ENCODE measurements at places on chromosomes 5 and 9. TPM values are rescaled to one million over a fixed set of nuclear protein-coding genes. Genes with fewer than 3 reads are reported as not detected.
A peak's percentile ranks its signal among the peaks of the same experiment; 100 is the strongest.

Gene CHSY3
- 0.57 TPM for total RNA-seq

Gene PCDH1
- 21.0 TPM for total RNA-seq

Gene SLC25A2
- not detected for total RNA-seq

Gene PCDHGB4
- 4.6 TPM for total RNA-seq

GRCh38 chr5:133119233-133119711 lies 67.5 kb downstream of the HSPA4 start:
- DNase-seq = no peak

DNA sequence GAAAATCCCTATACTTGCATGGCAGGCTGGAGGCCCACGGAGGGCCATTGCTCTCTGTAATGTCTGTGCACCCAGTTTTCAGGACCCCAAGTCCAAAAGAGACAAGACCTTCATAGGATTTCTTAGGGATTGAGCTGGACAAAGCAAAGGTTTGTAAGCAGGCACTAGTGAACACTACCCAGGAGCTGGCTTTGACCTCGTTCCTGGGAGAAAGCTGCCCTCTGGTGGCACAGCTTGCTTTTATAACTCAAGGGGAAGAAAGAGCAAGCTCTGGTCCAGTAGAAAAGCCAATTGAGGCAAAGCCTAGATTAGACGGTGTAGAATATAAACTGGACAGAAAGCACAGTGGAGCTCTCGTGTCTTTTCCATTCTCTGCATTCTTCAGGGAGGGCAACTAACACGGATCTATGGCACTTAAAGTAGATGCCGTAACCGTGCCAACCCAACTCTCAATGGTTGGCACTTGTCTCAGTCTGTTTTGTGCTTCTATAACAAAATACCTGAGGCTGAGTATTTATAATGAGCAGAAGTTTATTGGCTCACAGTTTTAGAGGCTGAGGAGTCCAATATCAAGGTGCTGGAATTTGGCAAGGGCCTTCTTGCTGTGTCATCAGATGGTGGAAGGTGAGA lies 7.9 kb downstream of the GABRP start:
- DNase-seq = no peak

- DNase-seq = peak; percentile 76
Measured at GRCh38 chr5:158943057-158943456, 156.7 kb downstream of the EBF1 start.

- no peak for DNase-seq
Measured at GRCh38 chr5:172689801-172690200, 48.7 kb downstream of the NEURL1B start.

DNA sequence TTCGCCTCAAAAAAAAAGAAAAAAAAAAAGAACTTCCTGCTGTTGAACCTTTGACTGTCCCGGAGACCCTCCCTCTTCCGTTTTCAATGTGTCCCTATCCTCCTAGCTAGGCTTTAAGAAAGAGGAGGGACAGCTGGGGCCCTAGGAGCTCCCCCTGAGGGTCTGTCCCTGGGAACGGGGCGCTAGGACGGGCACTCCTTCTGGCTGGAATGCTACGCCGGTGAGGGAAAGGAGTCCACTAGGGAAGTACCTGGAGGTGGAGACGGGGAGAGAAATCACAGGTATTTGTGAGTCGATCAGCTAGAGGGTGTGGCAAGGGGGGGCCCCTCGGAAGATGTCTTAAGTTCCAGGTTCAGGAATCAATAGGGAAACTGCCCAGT lies 4.6 kb downstream of the SIT1 start:
- no peak for DNase-seq

- DNase-seq = peak; percentile 87
Measured at GRCh38 chr9:129436751-129437625, 183.9 kb downstream of the C9orf50 start.

Gene POLE3
- 22.6 TPM for total RNA-seq

- peak; percentile 32 for DNase-seq
Measured at GRCh38 chr9:80797831-80798688, 891.3 kb downstream of the TLE1 start.

DNA sequence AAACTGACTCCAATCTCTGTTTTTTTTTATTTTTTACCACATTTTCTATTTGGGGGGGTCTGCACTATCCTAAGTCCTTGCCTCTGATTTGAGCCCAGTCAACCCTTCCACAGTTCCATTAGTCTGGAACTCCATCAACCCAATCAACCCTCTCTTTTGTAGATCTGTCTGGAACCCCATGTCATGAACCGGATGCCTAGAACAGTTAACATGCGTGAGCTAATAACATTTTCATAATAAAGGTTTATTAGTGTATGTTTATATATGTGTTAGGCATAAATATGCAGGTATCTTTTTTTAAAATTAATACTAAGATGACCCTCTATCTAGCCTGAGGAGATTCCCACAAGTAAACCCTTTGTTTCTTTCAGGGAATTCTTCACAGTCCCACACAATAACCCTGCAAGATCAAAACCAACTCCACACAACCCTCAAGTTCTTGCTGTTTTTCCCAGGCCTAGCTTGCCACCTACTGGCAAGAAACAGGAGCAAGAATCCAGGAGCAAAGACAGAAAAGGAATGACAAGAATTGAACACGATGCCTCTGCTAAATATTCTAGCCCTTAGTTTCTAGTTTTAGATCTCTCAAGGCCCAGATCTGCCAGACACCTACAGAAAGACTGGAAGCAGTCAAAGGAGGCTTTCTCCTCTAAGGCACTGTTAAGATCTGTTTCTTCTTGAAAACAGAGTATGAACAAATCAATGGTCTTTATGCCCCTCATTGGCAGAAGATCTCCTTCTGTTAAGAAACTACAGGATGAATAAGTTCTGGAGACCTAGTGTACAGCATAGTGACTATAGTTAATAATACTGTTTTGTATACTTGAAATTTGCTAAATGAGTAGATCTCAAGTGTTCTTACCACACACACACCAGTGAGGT lies 100.4 kb downstream of the TRIM36 start:
- DNase-seq = no peak

DNA sequence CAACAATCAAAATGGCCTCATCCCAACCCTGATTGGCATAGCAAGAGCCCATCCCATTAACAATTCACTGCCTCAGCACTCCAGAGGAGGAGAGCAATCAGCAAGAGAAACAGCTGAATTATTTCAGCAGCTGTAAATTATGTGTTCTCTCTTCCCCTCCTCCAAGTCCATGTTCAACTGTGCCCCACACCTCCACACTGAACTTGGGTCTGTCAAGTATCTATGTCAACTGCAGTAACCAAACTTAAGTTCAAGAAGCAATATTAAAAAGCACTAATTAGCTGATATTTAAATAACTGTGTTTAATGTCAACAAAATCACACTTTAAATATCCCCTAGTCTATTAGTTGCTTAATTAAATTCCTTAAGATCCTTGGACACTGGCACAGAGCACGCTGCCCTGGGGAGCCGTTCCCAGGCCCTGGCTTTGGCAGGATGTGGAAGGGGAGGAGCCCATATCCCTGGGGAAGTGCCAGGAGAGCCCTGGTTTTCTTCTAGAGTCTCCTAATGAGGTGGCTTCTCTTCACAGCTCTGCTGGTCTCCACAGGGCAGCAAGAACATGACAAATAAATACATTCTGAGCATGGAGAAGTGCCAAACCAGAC lies 50.6 kb downstream of the SIL1 start:
- no peak for DNase-seq

DNA sequence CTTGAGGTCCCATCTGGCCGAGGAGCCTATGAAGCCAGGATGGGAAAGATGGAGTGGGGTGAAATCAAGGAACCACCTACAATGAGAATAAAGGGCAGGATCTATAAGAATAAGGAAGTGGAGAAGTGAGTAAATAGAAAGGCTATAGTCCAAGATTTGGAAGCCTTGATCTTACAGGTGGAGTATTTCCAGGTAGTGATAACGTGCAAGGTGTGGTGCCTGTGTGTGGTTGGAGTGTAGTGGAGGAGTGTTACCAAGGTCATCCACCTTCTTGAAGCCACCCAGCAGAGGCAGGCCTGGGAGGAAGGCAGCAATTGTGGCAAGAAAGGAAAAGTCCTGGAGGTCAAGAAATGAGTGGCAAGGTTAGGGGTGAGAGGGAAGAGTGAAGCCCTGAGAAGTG lies 72.9 kb downstream of the IQGAP2 start:
- no peak for DNase-seq

- DNase-seq = no peak
Measured at GRCh38 chr5:156591631-156592030, 258.5 kb upstream of the PPP1R2B start.

DNA sequence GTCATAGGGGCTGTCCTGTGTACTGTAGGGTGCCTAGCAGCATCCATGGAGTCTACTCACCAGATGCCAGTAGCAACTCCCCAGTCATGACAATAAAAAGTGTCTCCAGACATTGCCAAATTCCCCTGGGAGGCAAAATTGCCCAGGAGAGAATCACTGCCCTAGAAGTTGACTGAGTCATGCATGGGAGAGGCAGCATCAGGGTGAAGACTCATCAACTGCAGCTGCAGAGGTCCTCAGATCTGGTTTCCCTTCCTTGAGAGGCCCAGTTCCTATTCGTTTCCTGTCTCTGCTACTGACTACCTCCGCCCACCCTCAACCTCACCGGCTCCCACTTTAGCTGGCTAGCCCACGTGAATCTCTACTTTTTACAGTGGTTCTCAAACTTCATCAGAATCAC lies 88.6 kb upstream of the AGXT2 start:
- DNase-seq = no peak

Gene TMEM171
- total RNA-seq = not detected

DNA sequence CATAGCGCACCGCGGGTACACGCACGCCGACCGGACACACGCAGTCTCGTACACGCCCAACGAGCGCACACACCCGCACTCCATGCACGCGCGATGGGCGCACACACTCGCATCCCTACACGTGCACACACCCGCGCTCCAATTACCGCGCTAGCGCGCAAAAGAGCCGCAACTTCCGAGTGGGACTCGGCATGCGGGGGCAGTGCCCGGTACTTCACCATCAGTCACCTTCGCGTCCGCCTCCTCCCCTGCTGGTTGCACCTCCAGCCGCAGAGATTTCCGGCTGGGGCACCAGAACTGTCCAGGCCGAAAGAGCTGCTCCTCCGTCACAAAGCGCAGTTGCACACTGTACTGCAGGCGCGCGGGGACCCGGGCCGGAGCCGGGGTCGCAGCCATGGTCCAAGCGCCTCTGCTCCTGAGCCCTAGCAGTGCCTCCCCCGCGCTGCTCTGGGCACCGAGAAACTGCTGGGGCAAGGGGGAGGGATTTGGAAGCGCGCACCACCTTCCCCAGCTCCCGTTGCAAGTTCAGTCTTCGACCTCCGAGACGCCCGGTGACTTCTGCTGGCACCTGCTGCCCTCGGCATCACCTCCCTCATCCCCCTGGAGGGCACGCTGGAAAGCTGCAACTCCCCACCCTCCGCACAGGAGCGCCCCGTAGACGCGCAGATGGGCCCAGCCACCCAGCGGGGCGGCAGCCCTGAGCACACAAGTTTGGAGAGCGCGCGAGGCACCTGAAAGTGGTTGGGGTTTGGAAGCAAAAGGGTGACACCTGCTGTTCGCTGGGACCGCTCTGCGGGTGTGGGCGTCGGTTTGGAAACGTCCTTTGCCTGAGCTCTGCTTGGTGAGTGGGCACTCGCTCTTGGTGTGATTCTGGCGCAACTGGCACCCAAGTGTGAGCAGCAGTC lies 337.4 kb upstream of the PUM3 start:
- DNase-seq = no peak

DNA sequence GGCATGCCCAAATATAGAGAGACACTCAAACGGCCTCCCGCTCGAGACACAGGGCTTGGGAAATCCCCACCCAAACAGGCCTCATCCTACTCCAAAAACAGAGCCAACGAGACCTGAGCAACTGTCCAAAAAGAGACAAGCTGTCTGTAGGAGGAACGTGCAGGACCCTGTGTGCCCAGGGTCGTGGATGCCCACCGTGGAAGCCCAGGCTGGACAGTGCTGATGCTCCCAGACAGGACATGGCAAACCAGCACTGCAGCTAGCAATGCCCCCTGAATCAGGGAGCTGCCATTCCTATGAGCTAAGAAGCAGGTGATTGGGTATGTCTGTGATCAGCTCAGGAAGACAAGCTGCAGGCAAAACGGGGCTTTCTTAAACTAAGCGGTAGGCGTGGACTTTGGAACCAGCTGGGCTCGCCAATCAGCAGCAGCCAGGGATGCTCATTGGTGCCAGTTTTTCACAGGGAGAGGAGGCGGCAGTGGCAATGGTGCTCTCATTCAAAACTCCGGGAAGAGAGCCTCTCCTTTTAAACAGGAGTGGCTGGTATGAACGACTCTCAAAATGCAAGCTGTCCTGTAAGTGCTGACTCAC lies 113.1 kb upstream of the IRX2 start:
- no peak for DNase-seq

DNA sequence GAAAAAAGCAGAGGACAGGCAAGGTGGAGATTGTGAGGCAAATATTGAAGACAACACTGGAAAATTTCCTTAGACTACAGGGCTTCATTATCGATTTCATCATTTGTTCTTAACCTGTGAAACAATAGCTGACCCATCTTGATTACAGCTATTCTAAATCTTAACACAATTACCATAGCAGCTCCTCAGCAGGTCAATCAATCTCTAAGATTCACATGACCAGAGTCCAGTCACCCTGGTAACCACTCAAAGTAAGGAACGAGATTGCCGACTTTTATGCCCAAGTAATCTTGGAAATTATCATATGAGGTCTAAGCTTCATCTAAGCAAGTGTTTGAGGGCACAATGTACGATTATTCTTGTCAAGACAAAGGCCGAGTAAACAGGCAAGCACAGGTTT lies 93.8 kb downstream of the TTC39B start:
- no peak for DNase-seq

GRCh38 chr5:167850911-167851310 lies 440.5 kb upstream of the WWC1 start:
- no peak for DNase-seq

Gene LCN9
- not detected for total RNA-seq

DNA sequence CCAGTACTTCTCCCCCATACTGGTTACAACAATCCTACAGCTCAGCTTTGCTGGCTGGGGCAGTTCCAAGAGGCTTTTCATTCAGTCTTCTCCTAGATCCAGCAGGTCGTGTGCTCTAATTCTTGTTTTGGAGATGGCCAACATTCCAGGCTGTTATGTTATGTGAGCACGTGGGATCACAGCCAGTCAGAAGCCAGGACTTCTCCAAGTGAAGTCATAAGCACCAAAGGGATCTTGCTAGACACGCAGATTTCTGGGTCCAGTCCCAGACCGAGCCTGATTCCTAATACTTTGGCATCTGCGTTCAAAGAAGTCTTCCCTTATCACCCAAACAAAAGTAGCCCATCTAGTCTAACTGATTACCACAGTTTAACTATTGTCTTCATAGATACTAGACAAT lies 1.4 kb upstream of the LARP1 start:
- peak; percentile 85 for DNase-seq

- DNase-seq = no peak
Measured at GRCh38 chr5:12460493-12461261, 556.4 kb upstream of the CTNND2 start.

Gene PGGT1B
- total RNA-seq = 27.0 TPM

DNA sequence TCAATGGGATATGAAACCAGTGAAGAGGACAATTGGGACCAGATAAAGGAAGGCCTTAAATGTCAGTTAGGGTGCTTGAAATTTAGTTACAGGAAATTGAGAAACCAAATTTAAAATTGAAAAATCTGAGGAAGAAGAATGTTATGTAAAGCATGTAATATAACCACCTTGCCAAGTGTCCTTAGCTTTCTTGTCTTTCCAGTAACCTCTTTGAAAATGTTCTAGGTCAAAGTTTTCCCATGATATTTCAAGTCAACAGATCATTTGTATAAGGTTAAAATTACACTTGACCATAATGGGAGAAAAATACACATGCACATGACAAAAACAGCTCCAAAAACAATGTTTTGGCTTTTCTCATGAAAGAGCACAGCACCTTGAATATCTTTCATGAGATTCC lies 21.1 kb downstream of the LOX start:
- no peak for DNase-seq

Gene FAM221B
- total RNA-seq = not detected

Gene CBY3
- total RNA-seq = not detected

All from Right ventricle myocardium inferior (tissue), 1 donor.